Stimulated activated CD4-positive, alpha-beta T cell treated with anti-CD3 and anti-CD28 coated beads, TNF-alpha, amount 100 ng/mL, for 24 hours (primary cell): ENCODE measurements at places on chromosomes 12 and 14.

- DNase-seq: peak; percentile 18
Measured at GRCh38 chr14:86057018-86057667, 527.2 kb downstream of the FLRT2 start.

GRCh38 chr12:39441963-39442830 is 723 bp downstream of the KIF21A start:
- DNase-seq: peak; percentile 3

- no peak for DNase-seq
Measured at GRCh38 chr14:75989134-75989533, 3.6 kb downstream of the IFT43 start.

- DNase-seq: no peak
Measured at GRCh38 chr12:132407992-132408391, 78.6 kb upstream of the GALNT9 start.

- no peak for DNase-seq
Measured at GRCh38 chr14:91394105-91395081, 23.2 kb downstream of the CCDC88C start.

GRCh38 chr12:124512667-124513296 is 54.6 kb downstream of the NCOR2 start:
- no peak for DNase-seq

DNA sequence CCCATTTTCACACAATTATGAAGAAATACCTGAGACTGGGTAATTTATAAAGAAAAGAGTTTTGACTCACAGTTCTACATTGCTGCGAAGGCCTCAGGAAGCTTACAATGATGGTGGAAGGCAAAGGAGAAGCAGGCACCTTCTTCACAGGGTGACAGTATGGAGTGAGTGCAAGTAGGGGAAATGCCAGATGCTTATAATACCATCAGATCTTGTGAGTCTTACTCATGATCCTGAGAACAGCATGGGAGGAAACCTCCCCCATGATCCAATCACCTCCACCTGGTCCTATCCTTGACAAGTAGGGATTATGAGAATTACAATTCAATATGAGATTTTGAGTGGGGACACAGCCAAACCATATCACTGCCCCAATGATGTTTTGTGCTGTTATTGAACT is 189.3 kb upstream of the CRY1 start:
- DNase-seq: no peak

DNA sequence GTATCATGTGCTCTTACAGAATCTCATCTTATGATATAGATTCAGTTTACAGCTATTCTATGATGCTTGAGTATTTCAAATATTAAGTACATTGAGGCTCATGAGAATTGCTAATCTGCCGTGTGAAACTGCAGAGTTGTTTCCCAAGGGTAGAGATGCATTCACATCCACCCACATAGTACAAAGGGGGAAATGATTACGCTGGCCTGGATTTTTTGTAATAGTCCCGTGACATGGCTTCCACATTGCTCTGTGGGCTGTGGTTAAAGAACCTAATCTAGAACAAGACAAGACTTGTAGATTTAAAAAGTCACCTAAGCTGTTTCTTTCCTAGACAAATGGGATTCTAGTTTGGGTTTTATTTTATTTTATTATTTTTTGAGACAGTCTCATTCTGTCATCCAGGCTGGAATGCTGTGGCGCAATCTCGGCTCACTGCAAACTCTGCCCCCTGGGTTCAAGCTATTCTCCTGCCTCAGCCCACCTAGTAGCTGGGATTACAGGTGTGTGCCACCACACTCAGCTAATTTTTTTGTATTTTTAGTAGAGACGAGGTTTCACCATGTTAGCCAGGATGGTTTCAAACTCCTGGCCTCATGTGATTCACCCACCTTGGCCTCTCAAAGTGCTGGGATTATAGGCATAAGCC is 13.0 kb upstream of the RIOX1 start:
- no peak for DNase-seq

DNA sequence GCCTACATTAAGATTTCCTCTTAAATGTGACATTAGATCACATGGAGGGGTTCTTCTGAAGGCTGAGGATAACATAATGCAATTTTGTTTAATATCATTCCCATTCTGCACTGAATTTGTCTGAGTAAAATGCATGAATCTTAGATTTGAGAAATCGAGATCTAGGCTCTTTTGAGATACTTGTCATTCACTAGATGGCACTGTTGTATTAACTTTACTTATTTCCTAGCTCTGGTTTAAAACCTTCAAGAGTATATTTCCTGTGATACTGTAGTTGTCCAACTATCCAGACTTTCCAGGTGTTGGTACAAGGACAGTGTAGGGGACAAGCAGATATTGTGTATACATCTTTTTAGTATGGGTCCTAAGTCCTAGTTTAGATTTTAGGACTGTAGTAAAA is 91.7 kb upstream of the SEL1L start:
- no peak for DNase-seq

GRCh38 chr14:51304438-51304837 is 64.4 kb downstream of the TMX1 start:
- no peak for DNase-seq

DNA sequence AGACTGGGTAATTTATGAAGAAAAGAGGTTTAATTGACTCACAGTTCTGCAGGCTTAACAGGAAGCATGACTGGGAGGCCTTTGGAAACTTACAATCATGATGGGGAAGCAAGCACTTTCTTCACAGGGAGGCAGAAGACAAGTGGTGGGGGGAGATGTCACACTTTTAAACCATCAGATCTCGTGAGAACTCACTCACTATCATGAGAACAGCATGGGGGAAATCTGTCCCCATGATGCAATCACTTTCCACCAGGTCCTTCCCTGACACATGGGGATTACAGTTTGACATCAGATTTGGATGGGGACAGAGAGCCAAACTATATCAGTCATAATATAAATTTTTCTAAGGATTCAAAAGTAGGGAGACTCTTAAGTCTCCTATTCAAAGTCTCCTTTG is 46.0 kb downstream of the SPIC start:
- DNase-seq: no peak

GRCh38 chr14:29911810-29912209 is 15.8 kb downstream of the PRKD1 start:
- DNase-seq: no peak

- no peak for DNase-seq
Measured at GRCh38 chr12:45326358-45326975, 110.6 kb downstream of the ANO6 start.

DNA sequence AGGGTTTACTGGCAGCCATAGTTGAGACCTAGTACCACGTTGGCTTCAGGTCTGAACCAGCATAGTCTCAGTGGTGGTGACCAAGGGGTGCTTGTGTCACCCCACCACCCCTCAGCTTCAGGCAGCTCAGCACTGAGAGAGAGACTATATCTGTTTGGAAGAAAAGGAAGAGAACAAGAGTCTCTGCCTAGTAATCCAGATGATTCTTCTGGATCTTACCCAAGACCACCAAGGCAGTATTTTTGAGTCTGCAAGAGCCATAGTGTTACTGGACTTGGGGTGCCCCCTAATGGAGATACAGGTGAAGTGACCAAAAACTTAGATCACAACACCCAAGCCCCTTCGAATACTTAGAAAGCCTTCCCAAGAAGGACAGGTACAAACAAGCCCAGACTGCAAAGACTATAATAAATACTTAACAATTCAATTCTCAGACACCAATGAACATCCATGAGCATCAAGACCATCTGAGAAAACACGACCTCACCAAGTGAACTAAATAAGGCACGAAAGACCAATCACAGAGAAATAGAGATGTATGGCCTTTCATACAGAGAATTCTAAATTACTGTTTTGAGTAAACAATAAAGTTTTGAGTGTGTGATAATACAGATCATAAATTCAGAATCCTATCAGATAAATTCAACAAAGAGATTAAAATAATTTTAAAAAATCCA is 107.0 kb downstream of the HELB start:
- DNase-seq: peak; percentile 8

DNA sequence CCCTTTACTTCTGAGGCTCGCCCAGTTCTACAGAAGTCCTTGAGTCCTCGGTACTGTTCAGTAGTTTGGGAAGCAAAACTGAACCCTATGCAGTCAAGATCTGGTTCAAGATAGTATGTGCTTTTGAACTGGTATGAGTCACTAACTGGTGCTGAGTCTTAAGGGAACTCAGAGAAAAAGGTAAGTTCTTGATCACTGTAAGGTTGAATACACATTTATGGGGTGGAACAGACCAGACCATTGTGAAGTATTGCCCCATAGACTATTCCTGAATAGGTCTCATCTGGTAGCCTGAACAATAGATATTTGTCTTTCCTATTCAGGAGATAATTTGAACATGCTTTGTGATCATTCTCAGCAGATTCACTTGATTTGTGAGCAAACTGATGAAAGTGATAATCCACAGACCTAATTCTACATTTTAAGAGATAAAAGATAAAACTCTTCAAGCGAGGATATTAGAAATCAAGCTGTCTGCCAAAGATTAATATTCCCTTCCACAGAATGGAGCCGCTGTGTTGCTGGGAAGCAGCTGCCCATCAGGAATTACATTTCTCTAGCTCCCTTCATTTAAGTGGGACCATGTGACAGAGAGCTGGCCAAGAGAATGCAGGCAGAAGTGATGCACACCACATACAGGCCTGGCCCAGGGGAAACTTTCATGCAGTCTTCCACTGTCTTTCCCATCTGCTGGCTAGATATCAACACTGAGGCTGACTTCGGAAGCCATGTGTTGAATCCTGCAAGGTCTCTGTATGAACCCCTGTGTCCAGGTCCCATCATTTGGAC is 369.8 kb upstream of the GARIN6 start:
- DNase-seq: no peak

DNA sequence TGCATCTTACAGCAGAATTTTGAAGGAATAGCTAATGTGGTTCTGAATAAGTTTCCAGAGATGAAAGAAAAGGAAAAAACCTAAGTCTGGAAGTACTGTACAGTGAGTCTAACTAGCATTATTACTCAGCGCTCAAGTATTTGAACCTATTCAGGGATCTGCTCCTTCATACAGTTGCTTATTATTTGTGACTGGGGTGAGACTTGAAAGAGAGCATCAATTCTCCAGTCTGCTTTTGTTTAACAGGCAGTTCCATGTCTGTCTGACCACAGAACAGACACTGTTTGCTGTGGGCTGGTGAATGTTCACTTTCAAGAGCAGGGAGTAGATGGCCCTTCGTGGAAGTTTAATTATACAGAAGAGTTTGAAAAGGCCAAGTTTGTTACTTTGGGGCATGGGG is 9.3 kb downstream of the ETV6 start:
- DNase-seq: no peak

DNA sequence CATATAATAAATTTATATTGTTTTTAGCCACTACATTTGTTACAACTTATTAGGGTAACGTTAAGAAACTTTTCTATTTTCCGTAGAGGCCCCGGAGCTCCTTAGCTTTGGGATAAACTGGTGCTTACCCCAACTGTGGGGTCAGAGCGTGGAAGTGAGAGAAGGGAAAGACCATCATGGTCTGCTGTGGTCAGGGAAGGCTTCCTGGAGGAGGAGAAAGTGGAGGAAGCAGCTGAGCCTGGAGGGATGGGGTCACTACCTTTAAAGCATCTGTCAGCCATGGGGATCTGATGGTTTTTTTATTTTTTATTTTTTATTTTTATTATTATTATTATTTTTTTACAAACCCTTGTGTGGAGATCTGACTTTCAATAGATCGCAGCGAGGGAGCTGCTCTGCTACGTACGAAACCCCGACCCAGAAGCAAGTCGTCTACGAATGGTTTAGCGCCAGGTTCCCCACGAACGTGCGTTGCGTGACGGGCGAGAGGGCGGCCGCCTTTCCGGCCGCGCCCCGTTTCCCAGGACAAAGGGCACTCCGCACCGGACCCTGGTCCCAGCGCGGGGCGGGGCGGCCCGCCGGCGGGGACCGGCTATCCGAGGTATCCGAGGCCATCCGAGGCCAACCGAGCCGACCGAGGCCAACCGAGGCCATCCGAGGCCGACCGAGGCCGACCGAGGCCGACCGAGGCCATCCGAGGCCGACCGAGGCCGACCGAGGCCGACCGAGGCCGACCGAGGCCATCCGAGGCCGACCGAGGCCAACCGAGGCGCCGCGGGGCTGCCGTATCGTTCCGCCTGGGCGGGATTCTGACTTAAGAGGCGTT is 1101.2 kb upstream of the TMEM132C start:
- DNase-seq: peak; percentile 83

GRCh38 chr14:80658155-80658554 is 283.4 kb downstream of the CEP128 start:
- DNase-seq: no peak

DNA sequence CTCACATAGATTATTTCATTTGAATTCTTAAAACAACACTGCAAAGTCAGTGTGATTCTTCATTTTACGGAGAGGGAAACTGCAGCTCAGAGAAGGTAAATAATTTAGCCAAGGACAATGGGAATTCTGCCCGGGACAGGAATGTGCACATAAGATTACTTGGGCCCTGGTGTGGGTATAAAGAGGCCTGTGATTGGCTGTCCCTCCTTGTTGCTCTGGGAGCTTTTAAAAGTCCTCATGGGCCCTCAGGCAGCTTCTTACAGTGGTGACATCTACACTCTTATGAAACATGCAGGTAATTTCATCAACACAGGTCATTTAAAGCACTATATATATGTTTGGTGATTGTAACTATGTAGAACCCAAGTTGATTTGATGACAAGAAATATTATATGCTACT is 100.3 kb downstream of the ESR2 start:
- DNase-seq: no peak

- no peak for DNase-seq
Measured at GRCh38 chr12:69686731-69687130, 12.4 kb downstream of the BEST3 start.

GRCh38 chr12:62537551-62537950 is 70.9 kb downstream of the MON2 start:
- no peak for DNase-seq

DNA sequence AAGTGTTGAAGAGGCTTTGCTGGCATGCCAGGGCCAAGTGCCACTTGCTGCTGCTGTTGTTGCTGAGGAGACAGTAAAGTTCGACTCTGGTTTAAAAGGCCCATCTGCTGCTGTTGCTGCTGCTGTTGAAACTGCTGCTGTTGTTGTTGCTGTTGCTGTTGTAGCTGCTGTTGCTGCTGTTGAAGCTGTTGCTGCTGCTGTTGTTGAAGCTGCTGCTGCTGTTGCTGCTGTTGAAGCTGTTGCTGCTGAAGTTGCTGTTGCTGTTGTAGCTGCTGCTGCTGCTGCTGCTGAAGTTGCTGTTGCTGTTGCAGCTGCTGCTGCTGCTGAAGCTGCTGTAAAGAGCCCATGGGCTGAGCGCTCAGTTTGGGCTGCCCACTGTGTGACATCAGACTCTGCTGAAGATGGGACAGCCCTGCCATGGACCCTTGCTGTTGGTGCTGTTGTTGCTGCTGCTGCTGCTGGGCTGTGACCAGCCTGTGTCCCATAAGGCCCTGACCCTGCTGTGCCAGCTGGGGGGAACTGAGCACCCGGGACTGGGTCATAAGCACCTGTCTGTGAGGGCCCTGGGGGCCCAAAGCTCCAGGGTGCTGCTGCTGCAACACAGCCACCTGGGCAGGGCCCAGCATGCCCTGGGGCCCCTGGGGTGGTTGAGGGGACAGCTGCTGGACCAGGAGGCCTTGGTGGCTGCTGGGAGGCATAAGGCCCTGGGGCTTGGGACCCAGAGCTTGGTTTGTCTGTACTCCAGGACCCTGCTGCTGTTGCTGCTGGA is 14.3 kb upstream of the PRKAG1 start:
- no peak for DNase-seq

- no peak for DNase-seq
Measured at GRCh38 chr14:35470755-35471154, 63.2 kb upstream of the INSM2 start.
